ENCODE measurements at places on chromosomes 13 and 19.

GRCh38 chr19:18507021-18507726 lies 14.7 kb downstream of the ELL start:
- DNase-seq, result no peak

DNA sequence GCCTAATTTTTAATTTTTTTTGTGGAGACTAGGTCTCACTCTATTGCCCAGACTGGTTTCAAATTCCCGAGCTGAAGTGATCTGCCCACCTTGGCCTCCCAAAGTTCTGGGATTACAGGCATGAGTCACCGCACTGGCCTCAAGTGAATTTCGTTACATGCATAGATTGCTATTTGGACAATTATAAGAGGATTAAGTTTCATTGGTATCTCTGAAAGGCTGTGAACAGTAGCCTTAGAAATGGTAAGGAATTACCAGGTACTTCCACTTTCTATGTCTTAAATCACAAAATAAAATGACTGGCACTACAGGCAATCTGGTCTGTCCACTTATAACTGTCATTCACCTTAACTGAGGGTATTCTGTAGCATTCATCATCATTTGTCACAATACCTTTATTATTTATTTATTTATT lies 2.9 kb upstream of the CCDC9 start:
- DNase-seq, result no peak

GRCh38 chr13:64746845-64747244 lies 2483.3 kb downstream of the PCDH9 start:
- no peak for DNase-seq

GRCh38 chr13:43492745-43493144 lies 294.0 kb downstream of the ENOX1 start:
- DNase-seq, result no peak

GRCh38 chr19:45505151-45505995 lies 1.9 kb upstream of the VASP start:
- no peak for DNase-seq

- DNase-seq, result no peak
Observed at GRCh38 chr13:33776239-33776881, 41.6 kb upstream of the RFC3 start.

GRCh38 chr13:114021464-114022308 lies 47.8 kb upstream of the C13orf46 start:
- no peak for DNase-seq

GRCh38 chr13:28373810-28374209 lies 121.1 kb downstream of the FLT1 start:
- no peak for DNase-seq

GRCh38 chr19:53131085-53131590 lies 1.6 kb downstream of the ZNF415 start:
- DNase-seq, result no peak

DNA sequence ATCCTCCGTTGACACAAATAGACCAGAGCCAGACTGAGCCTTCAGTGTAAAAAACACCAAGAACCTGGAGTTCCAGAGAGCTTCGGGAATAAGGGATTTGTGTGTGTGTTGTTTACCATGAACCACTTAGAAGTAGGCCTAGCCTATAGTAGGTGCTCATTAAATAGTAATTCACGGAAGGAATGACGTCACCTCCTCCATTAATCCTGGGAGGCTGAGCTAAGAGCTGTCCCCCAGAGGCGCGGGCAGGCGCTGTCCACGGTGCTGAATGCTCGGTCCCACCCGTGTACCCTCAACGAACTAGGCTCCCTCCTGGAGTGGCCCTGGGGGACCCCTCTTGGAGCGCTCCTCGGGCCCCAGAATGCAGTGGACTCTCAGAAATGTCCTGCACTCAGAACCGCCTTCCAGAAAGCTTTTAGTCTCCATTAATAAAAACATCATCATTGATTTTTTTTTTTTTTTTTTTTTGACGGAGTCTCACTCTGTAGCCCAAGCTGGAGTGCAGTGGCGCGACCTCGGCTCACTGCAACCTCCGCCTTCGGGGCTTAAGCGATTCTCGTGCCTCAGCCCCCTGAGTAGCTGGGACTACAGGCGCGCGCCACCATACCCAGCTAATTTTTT lies 6.5 kb downstream of the UNC13A start:
- no peak for DNase-seq

Measured in NCI-H1092 (cell line).